ENCODE measurements at places on chromosomes 6 and 20.

DNA sequence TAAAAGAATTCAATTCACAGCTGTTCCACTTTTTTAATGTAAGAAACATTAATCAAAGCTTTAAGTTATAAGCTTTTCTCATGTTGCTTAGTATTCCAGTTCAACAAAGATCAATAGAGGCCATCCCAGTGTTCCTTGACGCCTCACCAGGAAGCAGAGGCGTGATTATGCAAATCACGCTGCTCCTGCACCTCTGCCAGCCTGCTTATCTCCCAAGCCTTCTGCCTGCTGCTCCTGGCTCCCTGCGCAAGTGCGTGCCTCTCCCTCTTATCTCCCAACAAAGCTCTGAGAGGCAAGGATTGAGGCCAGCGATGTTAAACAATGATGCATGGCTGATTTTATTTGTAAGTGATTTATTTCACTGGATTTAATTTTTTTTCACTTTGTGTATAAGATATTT is 42.8 kb downstream of the INSM1 start:
- peak; percentile 87 for DNase-seq

DNA sequence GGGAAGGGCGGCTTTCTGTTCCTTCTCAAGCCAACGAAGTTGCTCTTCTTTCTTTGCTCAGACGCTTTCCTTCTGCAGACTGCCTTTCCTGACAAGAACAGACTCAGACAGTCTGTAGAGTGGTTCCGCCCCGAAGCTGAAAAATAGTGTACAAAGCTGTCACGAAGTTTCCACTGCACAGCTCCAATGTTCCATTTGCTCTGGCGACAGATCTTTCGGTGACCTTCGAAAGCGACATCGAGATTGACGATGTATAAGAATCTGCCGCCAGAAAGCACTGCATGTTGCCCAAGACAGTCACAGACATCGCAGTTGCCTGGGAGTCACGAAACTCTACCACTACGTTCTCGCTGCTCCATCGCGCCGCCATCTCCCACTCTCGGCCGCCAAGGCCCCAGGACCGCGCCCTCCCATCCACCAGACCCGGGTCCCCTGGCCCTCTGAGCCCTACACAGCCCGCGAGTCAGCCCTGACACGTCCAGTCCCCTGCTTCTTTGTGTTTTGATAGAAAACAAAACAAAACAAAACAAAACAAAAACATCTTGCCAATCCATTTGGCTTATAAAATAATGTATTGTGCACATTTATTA is 42.1 kb upstream of the ZNF184 start:
- DNase-seq = no peak

- no peak for DNase-seq
These were observed 17.6 kb upstream of the GATA5 start for GRCh38 chr20:62493253-62493885.

GRCh38 chr6:35195120-35195780 is 18.5 kb upstream of the SCUBE3 start:
- DNase-seq = no peak

DNA sequence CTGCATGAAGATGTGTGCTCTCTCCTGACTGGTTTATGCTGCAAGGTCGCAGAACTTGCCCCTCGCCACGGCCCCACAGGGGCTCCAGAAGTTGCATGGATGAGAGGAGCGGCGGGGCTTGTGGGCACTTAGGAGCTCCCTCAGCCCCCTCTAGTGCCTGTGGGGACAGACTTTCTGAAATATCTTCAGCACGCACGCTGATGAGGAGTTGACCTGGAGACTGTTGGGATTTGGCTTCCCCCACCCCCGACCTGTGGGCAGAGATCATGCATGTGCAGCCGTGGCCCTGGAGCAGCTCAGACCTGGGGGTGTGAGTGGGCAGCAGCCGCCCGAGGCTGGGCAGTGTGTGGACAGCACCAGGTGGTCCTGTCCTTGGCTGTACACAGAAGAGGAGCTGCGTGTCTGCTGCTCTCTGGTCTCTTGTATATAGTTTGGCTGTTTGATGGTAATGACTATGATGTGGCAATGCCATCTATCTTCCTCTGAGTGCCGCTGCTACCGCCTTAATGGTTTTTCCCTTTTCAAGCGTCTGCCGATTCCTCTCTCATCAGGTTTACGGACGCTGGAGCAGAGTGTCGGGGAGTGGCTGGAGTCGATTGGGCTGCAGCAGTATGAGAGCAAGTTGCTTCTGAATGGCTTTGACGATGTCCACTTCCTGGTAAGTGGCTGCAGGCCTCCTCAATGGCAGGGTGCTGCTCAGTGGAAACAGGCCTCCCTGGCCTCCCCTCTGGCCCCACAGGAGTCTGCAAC is 81.4 kb downstream of the TCP11 start:
- DNase-seq = no peak

DNA sequence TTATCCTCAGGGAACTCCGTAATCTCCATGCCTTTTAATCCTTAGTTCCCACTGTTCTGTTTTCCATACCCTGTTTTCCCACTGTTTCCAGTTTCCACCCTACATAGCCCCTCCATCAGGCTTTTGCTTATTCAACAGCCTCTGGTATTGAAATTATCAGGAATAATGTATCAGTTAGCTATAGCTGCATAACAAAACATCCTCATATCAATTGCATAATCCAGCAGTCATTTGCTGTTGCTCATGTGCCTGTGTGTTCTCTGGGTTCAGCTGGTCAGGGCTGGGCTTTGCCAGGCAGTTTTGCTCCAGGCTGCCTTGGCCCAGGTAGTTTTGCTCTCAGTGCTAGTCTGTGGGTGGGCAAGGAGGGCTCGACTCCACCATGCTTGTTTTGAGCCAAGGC is 94.3 kb upstream of the FOXA2 start:
- no peak for DNase-seq

DNA sequence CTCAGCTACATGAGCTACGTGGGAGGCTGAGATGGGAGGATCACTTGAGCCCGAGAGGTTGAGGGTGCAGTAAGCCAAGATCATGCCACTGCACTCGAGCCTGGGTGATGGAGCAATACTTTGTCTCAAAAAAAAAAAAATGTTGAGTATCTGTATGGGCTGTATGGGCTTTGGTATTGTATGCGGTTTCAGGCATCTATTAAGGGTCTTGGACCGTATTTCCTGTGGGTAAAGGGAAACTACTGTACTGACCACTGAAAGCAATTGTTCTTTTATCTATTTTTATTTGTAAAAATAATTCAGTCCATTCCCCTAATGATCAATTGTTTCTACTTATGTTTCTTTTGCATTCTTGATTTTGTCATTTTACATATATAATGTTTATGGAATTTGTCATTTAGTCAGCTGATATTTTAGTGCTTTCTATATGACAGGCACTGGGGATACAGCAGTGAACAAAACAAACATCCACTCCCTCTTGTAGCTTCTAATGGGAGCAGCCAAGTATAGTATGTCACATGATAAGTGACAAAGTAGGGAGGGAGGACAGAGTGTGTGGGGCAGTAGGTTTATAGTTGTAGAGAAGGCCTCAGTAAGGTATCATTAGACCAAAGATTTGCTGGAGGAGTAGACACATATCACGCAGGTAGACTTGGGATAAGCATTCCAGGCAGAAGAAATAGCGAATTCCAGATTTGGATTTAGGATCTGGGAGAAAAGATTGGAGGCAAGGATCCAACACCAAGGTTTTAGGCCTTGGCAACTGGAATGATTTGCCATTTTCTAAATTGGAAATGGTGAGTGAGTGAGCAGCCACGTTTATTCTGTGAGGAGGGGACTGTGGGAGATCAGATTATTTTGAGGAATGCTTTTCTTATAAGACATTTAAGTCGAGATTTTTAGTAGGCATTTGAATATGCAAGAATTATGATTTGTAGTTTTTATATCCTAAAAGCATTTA is 6.0 kb downstream of the PCMT1 start:
- no peak for DNase-seq

DNA sequence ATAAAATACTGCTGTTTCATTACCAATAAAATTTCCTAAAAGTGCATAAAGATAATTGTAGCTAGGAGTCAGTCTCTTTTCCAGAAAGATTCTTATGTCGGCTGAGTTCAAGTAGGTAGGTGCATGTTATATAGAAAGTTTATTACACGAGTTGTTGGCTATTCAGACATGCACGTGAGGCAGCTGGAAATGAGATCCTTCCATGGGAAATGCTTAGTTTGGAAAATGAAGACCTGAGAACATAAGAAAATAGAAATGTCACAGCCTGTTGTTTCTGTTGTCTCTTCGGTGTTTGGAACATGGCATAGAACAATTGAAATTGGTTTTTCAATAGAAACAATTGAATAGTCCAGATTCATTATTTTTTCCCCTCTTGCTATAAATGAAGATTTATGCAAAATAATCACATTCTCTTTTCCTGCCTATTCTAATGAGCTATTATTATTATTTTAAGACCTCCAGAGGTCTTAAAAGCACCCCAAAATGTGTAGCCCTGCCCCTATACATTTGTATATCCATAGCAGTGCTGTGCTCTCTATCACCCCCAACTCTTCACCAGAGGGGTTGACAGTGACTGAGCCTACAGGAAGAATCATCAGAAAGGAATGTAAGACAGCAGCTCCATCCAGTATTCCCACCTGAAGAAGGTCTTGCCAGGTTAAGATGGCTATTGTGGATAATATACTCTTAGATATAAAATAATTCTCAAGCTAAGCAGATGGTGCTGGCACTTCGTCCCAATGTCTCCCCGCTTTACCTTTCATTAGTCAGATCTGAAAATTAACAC is 82.2 kb downstream of the ZDHHC14 start:
- no peak for DNase-seq

DNA sequence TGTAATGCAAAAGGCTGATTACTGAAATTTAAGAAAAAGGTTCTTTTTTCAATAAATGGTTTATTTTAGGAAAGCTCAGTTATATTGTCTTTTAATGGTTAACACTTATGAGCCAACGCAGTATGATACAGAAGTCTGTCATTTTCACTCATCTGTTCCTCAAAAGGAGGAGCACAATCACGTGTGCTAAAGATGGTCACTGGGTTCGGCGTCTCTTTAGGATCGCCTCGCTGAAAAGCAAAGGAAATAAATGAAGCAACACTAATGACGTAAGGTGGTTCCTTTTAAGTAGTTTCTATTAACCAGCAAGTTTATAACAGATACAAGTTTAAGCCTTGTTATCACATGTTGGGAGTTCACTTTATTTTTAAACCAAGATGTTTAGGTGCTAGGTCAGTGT is 125.7 kb downstream of the MAP3K4 start:
- DNase-seq = no peak

DNA sequence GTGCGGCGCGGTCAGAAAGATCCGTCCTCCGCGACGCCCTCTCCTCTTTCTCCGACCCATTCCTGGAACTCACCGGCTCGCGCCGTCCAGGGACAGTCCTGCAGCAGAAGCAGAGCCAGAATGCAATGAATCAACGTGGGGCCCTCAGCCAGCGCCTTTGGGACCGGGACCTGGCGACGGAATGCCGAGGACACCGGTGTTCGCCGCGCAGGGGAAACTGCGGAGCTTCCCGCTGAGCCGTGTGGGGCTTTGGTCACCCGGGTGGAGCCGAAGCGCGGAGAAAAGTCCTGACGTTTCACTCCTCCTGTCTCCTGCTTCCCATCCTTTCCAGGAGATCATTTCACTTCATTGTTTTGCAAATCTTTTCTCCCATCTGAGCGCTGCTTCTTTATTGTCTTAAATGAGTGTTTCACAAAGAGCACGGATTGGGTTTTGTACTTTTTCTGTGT is 26.5 kb downstream of the ULBP1 start:
- peak; percentile 41 for DNase-seq

DNA sequence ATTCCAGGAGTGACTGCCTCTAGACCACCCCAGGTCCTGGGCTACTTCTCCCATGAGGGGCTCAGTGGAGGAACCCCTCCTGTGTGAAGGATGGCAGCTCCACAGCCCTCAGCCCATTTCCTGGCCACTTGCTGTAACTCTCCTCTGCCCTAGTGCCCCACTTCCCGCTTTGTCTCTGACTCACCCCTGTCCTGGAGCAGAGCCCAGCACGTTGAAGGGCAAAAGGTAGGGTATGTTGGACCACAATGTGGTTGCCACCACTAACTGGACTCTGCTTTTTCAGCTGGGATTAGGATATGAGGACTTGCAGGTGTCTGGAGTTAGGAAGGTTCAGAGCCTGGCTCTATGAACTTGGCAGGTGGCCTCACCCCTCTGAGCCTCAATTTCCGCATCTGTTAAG is 2.4 kb downstream of the MYBL2 start:
- DNase-seq = no peak

DNA sequence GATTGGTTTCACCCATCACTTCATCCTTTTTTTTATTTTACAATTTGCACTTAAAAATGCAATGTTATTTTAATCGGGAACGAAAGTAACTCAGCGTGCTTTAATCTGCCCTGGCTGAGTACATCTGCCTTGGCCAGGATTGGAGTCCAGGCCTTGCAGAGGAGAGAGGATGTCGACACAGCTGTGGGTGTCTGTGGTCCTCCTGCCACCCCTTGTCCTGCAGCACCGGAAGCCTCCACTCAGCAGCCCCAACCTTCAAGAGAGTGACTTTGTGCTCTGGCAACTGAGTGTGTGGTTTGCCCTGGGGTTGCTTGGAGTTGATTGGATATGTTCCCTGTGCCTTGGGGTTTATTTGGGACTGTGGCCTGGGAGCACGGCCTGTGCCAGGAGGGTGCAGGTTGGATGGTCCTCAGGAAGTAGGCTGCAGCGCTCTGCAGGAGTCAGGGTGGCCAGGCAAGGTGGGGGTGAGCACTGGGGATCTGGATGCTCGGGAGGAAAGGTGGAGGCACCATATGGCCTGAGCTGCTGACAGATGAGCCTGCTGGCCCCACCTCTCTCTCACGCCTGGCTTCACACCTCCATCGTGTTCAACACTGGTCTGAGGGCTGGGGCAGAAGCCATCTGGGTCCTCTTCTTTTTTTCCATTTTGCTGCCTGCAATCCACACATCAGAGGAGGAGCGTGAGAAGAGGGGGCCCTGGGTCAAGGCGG is 4.3 kb downstream of the MYT1 start:
- DNase-seq = no peak

DNA sequence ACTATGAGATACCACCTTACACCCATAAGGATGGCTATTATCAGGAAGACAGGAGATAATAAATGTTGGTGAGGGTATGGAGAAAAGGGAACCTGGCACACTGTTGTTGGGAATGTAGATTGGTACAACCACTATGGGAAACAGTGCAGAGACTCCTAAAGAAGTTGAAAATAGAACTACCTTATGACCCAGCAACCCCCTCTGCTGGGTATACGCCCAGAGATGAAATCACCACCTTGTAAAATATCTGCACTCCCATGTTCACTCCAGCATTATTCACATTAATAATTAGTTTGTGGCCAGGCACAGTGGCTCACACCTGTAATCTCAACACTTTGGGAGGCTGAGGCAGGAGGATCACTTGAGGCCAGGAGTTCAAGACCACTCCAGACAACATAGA is 26.8 kb downstream of the ZBTB9 start:
- DNase-seq = no peak

GRCh38 chr20:46307139-46307998 is 929 bp downstream of the CDH22 start:
- peak; percentile 88 for DNase-seq

Data from neural progenitor cell (in vitro differentiated cells).